ENCODE measurements at places on chromosomes 6 and 20.

DNA sequence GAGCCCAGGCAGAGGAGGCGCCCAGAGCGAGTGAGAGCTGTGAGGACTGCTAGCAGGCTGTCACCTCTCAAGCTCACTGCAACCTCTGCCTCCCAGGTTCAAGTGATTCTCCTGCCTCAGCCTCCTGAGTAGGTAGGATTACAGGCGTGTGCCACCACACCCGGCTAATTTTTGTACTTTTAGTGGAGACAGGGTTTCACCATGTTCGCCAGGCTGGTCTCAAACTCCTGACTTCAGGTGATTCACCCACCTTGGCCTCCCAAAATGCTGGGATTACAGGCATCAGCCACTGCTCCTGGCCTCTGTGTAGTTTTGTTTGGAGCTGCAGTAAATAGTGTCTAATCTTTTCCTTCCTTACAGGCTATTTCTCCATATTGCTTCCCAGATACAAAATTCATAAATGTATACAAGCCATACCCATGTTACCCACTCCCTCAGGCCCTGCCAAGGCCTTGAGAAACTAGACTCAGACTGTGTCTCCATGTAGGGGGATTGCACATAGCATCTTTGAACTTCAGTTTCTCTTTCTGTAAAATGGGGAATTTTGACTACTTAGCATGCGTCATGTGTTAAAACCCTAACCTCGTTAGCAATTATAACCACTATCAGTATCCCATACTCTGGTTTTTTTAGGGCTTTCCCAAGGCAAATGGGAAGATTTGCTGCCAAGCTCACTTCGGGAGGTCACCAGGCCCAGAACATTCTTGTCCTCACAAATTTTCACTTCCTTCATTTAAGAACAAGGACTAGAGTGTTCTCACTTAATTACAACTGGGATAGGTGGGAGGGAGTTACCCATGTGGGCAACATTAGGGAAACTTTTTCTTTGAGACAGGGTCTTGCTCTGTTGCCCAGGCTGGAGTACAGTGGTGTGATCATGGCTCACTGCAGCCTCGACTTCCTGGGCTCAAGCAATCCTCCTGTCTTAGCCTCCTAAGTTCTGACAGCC lies 67.3 kb upstream of the DDR1 start:
- no peak for DNase-seq

- no peak for DNase-seq
Measured at GRCh38 chr6:147881432-147881831, 372.9 kb downstream of the SAMD5 start.

GRCh38 chr6:169395080-169395805 lies 141.6 kb upstream of the THBS2 start:
- DNase-seq, result no peak

GRCh38 chr6:21941926-21942325 lies 348.4 kb downstream of the SOX4 start:
- no peak for DNase-seq

DNA sequence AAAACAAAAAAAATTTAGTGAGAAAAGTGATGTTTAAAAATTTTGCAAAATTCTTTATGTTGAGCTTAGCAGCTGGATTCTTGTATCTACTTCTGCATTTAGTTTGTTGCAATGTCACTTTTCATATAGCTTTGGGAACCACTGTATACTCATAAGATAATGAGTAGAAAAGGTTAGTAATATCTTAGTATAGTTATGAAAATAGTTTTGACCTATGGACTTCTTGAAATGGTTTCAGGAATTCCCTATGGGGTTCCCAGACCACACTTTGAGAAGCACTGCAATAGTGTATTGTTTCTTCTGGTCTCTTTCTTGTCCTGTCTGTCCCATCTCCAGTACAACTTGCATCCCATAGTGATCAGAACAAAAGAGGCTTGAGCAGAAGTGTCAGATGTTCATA lies 29.4 kb downstream of the PPP1R16B start:
- DNase-seq, result no peak

DNA sequence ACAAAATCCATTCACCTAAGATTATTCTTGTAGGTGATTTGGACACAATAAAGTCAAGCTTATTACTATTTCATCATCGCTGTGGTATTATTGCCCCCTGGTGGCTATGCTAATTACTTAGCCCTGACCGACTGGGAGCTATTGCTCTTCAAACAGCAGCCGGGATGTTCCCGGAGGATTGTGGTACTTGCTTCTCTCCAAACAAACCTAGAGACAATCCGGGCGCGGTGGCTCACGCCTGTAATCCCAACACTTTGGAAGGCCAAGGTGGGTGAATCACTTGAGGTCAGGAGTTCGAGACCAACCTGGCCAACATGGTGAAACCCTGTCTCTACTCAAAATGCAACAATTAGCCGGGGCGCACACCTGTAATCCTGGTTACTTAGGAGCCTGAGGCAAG lies 15.4 kb upstream of the STMND1 start:
- DNase-seq, result no peak

GRCh38 chr6:38542031-38542430 lies 97.7 kb downstream of the BTBD9 start:
- DNase-seq, result no peak

- no peak for DNase-seq
Measured at GRCh38 chr20:33851842-33852466, 40.8 kb downstream of the CHMP4B start.

DNA sequence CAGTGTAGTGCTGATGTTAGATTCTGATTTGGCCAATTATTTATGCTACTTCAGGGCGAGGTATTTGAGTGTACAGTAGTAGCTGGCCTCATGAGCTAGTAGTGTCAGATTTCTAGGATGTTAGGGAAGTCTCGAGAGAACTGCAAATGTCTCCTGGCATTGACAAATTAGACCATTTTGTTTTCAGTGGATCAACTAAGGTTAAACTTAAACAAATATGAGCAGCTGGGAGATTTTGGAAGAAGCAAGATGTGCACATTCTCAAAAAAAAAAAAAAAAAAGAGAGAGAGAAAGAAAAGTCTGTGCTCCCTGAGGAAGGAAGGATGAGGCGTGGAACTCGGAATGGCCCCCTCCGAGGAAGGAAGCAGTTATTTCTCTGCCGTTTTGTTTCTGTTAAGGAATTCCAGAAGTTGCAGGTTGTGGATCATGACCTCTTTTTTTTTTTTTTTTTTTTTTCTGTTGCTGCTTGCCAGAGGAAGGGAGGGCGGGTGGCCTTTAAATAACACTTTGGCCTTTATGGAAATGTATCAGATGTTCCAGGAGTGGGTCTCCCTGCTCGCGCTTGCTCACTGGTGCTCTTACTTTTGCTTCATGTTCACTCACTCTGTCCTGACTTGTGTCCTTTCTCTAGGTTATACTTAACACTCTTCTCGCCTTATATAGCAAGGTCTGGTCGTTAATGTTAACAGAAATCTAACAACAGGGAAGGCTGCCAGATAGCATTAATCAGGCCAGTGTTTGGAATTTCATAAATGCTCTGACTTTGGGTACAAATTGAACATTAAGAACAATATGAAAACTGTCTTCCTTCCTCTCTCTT lies 124.4 kb downstream of the TCP11 start:
- no peak for DNase-seq

- DNase-seq, result no peak
Measured at GRCh38 chr6:161459008-161459615, 185.3 kb upstream of the AGPAT4 start.

GRCh38 chr6:39821046-39821740 lies 29.0 kb downstream of the DAAM2 start:
- no peak for DNase-seq

DNA sequence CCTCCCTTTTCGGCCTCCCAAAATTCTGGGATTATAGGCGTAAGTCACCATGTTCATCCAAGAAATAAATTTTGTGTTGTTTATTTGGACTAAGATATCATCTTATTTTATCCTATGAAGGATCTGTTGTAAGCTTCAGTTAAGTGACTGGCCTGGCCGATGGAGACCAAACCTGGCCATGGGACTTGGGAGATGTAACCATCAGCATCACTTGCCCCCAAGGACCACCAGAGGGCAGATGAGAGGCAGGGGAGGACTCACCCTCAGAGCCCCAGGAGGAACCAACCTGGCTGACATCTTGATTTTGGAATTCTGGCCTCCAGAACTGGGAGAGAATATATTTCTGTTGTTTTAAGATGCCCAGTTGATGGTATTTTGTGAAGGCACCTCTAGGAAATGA lies 266.7 kb downstream of the CDH26 start:
- DNase-seq, result no peak

DNA sequence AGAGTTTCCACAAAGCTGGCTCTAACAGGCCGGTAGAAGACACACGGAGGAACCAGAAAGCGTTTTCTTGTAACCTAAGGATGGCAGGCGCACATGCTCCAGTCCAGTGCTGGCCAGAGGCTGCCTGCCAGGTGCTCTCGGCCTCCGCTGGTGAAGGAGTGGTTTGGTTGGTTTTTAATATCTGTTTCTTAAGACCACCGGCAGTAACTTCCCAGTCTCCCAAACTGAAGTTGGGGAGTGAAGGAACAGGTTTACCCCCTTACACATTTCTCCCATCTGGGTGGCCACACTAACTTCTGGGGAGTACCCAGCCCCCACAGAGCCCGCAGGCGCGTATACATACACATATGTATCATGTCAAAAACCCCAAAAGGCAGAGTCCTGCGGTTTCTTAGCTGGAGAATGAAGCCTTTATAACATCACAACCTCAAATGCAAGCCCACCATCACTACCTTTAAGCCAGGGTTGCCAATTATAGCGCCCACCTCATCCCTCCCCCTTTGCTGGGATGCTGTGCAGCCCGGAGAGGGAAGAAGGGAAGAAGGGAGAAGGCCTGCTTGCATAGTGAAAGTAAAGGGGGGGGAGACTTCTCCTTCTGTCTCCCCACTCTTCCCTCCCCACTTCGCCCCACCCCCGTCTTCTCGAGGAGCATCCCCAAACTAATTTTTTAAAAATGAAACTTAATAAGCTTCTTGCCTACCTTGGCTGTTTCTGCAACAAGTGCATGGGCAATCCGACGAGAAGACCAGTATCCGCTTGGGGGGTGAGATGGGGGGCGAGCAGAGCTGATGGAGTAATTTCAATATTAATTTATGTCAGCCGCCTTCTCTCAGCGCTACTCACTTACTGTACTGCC lies 1.0 kb downstream of the TRERF1 start:
- no peak for DNase-seq

GRCh38 chr6:54191461-54191860 lies 80.2 kb downstream of the MLIP start:
- no peak for DNase-seq

DNA sequence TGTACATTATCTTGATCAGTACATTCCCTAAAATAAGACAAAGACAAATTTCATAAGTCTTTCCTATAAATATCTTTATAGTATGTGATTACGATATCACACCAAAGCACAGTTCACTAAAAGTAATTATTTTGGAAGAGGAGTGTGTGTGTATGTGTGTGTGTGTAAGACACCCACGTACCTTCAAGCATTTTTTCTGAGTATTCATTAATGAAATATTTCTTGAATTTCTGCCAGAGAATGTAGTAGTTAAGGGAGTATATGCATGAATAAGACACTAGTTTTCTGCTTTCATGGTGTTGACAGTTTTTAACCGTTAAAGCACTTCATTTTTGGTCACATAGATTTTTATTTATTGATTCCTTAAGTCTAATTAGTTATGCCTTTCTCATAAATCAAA lies 36.8 kb downstream of the MANEA start:
- no peak for DNase-seq

GRCh38 chr20:45828589-45828988 lies 1.5 kb upstream of the TNNC2 start:
- no peak for DNase-seq

DNA sequence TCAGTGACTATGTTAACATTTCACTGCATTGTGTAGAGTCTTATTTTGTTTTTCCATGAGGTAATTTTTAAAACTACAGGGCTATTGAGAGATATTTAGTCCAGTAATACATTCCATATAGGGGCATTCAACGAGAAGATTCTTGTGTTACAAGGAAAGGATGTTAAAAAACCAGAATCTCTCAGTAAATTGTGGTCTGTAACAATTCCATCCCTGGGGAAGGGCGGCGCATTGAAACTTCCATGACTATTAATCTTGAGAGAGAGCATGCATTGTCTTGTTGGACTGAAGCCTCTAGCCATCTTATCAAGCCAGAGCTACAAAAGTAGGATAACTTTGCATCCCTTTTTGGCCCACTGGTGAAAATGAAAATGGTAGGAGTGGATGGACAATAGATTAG lies 119.7 kb downstream of the BCKDHB start:
- no peak for DNase-seq

DNA sequence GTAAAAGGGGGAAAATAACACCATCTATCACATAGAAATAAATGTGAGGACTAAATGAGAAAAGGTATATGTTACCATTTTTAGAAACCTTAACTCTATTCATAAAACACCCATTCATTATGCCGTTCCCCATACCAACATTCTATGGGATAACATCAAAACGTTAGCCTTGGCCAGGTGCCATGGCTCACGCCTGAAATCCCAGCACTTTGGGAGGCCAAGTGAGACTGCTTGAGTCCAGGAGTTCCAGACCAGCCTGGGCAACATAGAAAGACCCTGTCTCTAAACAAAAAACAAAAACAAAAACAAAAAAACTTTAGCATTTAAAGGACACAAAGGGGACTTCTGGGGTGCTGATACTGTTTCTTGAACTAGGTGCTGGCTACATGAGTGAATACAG lies 1.3 kb downstream of the PIGU start:
- no peak for DNase-seq

DNA sequence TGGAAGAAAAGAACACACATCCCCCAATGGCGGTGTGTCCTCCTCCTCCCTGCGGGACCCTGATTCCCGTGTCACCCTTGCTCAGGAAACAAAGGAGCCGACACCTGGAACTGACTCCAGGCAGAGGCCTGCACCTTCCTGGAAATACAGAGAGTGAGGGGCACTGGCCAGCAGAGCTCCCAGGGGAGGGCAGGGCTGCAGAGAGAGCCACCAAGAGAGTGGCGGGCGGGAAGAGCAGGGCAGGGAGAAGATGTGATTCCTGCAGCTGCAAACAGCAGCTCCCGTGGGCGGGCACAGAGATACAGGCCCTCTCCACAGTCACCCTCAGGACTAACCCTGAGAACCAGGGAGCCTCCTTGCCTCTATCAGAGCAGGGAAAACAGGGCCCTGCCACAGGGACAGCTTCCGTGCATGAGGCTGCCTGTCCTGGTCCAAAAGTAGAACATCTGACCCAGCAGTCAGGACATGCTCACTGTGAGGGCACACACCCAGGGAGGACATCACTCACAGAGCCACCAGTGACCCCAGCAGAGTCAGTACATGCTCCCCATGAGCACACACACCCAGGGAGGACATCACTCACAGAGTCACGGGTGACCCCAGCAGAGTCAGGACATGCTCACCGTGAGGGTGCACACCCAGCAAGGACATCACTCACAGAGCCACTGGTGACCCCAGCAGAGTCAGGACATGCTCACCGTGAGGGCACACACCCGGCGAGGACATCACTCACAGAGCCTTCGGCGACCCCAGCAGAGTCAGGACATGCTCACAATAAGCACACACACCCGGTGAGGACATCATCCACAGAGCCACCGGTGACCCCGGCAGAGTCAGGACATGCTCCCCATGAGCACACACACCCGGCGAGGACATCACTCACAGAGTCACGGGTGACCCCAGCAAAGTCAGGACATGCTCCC lies 193.1 kb downstream of the DLL1 start:
- no peak for DNase-seq

DNA sequence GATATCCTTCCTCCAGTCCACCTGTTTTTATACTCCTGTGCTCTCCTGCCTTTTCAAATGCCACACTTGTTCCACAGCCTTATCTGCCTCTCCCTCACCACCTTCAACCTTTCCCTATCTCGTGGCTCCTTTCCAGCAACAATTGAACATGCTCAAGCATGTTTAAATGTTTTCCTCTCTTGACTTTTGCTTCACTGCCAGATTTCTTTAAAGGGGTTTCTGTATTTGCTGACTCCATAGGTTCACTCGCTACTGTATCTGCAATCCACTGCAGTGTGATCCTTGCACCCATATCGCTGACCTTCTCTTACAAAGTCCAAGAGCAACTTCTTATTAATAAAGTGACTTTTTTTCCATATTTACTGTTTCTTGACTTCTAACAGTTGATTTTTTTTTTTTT lies 11.2 kb upstream of the GMNN start:
- no peak for DNase-seq

All from stimulated activated CD4-positive, alpha-beta T cell treated with anti-CD3 and anti-CD28 coated beads, Interleukin-1b, Interleukin-23, amount 100 ng/mL, for 24 hours (primary cell).